ENCODE measurements at places on chromosomes 2 and 18.

DNA sequence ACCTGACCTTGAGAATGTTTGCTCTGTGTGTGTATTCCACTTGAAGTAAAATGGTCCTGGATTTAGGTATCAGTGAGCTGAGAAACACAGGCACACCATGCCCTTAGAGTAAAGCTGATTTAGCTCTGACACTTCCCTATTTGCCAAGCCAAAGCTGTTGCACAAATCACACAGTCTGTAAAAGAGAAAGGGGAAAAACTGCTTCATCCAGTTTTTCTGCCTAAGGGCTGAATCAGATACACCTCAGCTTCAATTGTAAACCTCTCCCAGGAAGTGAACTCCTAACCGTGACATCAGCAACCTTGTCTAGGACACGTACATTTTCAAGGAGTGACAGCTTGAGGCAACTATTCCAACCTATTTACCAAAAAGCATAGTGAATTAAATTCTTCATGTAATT lies 150.4 kb downstream of the NR4A2 start:
- DNase-seq, result no peak

DNA sequence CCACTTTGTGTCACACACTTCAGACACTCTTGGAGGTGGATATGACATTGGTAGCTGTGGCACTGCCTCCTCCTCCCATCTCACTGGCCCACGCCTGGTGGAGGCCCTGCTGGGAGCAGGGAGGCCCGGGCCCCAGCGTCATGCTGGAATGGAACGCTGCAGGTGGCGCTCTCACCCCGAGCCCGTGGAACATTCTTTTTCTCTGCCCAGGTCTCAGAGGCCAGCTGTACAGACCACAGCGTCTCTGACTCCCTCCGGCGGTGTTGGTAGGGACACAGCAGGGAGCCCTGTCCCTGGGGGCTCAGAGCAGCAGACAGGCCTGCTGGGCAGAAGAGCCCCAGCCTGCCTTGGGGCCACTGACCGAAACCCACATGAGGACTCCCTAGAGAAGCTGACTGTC lies 218.1 kb downstream of the TWIST2 start:
- DNase-seq, result no peak

- no peak for DNase-seq
Measured at GRCh38 chr2:202378001-202378400, 1.9 kb downstream of the BMPR2 start.

DNA sequence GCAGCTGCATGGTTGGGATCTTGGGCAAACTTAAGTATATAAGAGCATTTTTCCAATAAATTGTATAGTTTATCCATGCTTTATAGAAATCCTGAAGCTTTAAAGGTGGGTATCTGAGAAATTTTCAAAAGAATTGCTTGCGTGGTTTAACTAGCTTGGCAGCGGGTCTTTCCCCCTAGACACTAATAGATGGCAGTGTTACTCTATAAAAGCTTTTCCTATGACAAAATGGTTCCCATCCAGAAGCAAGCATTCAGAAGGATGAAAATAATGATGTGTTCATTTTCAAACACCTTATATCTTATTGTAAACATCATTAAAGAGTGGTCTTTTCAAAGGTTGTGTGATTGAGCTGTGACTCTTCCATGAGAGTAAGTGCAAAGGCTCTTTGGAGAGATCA lies 45.9 kb downstream of the KDM3A start:
- DNase-seq, result no peak

DNA sequence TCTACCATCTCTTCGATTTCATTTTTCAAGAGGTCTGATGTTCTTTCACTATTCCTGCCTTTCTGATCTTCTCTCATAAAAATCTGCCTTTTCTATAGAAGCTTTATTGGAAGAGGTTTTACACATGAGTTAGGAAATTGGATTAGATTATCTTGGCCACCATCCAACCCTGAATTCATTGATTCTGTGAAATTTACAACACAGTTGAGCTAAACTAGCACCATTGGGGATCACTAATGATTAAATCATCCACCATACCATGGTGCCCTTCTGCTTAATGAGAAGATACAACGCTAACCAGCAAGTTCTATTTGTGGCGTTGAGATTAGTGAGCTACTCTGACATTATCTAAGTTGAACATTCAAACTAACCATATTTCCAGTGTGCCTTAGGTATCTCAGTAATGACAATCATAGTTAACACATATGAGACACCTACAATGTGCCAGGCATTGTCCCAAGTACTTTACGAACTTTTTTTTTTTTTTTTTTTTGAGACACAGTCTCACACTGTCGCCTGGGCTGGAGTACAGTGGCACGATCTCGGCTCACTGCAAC lies 17.3 kb upstream of the LBH start:
- DNase-seq, result no peak

- no peak for DNase-seq
Measured at GRCh38 chr2:182228741-182229140, 198.1 kb downstream of the PDE1A start.

DNA sequence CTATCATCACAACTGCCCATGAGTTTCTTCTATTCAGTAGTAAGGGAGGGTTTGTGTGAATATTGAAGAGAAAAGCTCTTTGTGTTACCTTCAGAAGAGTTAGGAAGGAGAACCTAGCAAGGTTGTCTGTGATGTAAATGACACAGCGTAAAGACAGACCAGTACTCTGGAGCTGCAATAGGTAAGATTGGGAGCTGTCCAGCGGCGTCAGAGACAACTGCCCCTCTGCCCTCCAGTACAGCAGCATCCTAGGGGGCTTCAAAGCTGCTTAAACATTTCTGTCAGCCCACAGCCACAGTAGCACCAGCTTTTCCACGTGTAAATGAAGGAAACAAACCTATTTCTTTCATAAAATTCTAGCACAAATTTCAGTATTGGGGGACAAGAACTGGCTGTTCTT lies 34.5 kb downstream of the NYAP2 start:
- no peak for DNase-seq

DNA sequence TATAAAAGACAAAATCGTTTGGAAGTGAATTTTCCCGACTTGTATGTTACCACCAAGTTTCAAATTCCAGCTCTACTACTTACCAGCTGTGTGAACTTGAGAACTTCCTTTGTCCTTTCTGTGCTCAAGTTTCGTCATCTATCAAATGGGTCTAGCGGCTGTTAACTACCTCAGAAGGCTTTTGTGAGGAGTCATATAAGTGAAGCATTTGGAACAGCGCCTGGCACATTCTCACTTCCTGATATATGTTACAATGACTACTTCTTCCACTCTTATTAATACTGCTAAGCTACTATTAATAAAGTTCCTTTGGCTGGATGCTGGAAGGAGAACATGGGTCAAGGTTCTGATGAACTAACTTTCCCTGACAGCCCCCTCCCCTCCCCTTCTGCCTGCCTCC lies 104.5 kb downstream of the MEIS1 start:
- no peak for DNase-seq

DNA sequence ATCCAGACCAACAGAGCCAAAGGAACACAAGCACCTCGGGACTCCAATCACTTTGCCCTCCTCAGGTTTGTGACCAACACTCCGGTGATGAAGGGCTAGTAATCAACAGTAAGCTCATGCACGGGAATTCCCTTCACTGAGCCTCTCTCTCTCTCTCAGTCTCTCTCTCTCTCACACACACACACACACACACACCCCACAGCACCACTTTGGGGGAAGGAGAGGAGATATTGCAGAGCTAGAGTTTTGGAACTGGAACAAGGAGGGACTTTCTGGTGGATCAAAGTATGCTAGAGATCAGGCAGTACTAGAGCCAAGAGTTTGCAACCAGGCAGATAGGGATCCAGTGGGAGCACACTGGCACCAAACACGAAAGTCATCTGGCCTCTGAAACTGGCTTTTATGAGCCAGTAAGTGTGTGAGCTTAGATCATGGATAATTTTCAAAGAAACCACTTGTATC lies 98.7 kb downstream of the ANKRD44 start:
- DNase-seq, result no peak

DNA sequence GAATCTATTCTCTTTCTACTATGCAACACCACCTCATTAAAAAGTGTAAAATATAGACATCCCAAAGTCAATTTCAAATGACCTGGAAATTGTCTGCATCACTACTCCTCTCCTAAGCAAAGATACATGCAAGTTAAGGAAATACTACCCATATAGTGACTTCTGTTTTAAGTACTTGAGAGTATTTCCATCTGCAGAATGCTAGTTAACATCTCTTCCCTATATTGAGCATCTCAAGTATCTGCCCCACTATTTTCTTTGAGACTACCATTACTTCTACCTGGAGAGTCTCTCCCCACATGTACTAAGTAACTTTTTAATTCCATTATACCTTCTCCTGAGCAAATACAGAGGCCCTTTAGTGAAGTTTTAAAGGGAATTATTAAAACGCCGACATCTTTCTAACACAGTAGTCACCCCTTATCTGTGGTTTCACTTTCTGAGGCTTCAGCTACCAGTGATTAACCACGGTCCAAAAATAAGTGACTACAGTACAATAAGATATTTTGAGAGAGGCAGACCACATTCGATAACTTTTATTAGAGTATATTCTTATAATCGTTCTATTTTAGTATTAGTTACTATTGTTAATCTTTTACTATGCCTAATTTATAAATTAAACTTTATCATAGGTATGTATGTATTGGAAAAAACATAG lies 21.8 kb downstream of the CWC22 start:
- no peak for DNase-seq

- no peak for DNase-seq
Measured at GRCh38 chr2:84959095-84959565, 11.8 kb upstream of the KCMF1 start.

DNA sequence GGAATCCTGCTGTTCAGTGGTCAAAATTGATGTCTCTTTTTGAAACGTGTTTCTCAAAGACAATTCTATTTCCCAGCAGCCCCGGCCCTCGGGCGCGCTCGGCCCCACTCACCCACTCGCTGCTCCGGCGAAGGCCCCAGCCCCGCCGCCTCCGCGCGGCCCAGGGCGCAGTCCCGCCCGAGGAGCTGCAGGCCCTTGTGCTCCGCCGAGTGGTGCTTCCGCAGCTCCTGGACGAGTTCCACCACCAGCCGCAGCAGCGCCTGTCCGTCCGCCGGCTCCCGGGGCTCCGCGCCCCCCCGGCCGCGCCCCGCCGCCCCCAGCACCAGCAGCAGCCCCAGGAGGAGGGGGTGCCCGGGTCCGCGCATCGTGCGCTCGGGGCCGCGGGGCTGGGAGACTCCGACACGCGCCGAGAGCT lies 413 bp downstream of the ALKAL2 start:
- DNase-seq, result no peak

DNA sequence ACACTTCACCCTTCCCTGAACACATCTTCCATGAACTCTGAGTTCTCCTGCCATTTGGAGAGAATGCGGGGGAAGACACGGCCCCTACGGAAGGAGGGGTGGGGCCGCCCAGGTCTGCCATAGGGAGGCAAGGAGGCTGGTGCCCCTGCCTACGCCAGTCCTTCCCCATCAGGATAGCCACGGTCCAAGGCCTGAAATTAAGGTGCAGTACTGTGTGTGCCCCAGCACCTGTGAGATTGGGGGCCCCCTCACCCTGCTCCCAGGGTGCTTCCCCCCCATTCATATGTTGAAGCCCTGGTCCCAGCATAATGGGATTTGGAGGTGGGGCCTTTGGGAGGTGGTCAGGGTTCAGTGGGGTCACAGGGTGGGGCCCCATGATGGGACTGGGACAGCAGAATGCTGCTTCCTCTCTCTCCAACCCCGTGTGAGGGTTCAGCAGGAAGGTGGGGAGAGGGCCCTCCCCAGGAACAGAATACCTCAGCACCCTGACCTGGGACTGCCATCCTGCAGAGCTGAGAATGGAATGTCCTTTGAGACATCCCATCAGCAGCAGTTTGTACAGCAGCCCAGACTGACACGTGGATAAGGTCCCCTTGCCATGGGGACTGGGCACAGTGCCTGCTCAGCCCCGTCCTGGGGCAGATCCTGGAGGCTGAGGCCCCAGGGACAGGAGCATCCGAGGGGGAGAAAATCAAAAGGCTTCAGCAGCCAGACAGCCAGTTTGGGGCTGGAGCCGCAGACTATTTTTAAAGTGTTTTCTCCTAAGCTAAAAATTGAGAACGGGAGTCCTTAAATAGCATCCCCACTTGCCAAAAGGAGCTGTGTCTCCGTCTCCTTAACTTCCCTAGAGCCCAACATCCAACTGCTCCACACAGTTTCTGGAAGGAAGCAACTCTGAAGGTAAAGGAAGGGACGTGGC lies 105.1 kb downstream of the NDUFA10 start:
- no peak for DNase-seq

- no peak for DNase-seq
Measured at GRCh38 chr18:71036783-71037182, 747.9 kb downstream of the SOCS6 start.

DNA sequence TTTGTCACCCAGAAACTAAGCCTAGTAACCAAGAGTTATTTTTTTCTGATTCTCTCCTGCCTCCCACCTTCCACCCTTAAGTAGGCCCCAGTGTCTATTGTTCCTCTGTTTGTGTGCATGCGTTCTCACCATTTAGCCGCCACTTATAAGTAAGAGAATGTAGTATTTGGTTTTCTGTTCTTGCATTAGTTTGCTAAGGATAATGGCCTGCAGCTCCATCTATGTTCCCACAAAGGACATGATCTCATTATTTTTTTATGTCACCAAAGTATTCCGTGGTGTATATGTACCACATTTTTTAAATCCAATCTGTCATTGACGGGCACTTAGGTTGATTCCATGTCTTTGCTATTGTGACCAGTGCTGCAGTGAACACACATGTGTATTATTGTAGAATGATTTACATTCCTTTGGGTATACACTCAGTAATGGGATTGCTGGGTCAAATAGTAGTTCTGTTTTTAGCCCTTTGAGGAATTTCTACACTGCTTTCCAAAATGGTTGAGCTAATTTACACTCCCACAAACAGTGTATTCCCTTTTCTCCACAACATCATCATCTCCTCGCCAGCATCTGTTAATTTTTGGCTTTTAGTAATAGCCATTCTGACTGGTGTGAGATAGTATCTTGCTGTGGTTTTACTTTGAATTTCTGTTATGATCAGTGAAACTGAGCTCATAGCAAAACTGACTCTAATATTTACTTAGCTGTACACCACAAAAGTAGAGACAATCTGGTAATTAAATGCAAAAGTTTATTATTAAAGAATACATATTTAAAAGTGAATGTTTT lies 660.1 kb upstream of the SLC8A1 start:
- DNase-seq, result peak; percentile 32

DNA sequence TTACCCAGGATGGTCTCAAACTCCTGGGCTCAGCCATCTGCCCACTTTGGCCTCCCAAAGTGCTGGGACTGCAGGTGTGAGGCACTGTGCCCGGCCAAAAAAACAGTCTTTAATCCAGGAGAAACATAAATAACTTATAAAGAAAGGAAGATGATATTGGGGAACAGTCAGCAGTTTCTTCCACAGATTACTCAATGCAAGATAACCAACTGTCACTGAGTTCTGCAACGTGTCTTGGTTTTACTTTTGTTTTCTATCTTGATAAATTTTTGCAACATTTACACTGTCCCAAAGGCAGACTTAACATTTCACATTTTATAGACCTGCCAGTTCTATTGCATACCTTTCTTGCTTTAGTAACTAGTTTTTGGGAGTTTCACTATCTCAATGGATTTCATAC lies 71.1 kb downstream of the ANKRD44 start:
- peak; percentile 63 for DNase-seq

- no peak for DNase-seq
Measured at GRCh38 chr2:59774821-59775433, 778.5 kb downstream of the BCL11A start.

- no peak for DNase-seq
Measured at GRCh38 chr2:9751831-9752230, 91.4 kb upstream of the TAF1B start.

GRCh38 chr2:201660293-201660895 lies 17.1 kb upstream of the TMEM237 start:
- peak; percentile 8 for DNase-seq

Data from CD4-positive, CD25-positive, alpha-beta regulatory T cell (primary cell).